ENCODE measurements at places on chromosomes 2 and 18.

DNA sequence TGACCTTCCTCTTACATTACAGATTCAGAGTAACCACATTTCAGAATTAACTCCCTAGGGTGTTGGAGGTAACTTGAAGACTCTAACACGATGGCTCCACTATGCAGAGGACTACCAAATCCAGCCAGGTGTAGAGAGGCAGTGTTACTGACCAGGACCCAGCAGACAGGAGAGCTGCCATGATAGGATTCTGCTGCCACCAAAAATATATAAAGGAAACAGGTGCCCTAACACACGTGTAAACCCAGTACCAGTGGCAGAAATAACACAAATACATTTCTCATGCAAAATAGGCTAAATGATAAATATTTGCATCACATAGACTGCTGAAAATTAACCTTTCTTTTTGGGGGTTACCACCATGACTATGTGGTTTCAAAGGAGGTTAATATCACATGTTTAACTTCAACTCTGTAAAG lies 7.0 kb downstream of the ZBTB14 start:
- no peak for DNase-seq

GRCh38 chr2:223114170-223114569 lies 62.2 kb downstream of the KCNE4 start:
- DNase-seq: no peak

DNA sequence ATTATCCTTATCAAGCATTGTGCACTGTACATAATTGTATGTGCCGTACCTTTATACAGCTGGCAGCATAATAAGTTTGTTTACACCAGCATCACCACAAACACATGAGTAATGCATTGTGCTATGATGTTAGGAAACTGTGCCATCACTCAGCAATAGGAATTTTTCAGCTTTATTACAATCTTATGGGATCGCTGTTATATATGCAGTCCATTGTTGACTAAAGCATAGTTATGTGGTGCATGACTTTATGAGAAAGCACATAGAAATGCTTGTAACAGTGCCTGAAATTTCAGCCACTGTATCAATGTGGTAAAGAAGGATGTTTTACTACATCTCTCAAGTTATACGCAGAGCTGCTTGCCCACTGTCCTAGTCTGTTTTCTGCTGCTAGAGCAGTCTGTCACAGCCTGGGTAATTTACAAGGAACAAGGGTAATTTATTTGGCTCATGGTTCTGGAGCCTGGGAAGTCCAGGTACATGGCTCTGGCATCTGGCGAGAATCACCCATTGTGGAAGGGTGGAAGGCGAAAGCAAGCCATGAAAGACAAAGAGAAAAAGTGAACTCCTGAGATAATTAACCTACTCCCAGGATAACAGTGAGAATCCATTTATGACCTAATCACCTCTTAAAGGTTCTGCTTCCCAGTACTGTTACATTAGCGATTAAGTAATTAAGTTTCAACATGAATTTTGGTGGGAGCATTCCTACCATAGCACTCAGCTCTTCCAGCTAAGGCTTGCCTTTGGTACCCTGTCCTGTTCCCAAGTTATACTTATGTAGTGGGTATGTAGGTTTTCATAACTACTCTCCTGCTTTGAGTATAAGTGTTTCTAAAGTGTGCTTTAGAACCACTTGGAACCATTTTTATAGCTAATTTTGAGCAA lies 4.6 kb downstream of the MAP3K20 start:
- DNase-seq: peak; percentile 61

GRCh38 chr2:46351750-46352138 lies 54.5 kb downstream of the EPAS1 start:
- no peak for DNase-seq

- no peak for DNase-seq
Measured at GRCh38 chr2:69549421-69549820, 94.1 kb downstream of the AAK1 start.

GRCh38 chr2:201127570-201127969 lies 11.6 kb downstream of the CFLAR start:
- DNase-seq: no peak

DNA sequence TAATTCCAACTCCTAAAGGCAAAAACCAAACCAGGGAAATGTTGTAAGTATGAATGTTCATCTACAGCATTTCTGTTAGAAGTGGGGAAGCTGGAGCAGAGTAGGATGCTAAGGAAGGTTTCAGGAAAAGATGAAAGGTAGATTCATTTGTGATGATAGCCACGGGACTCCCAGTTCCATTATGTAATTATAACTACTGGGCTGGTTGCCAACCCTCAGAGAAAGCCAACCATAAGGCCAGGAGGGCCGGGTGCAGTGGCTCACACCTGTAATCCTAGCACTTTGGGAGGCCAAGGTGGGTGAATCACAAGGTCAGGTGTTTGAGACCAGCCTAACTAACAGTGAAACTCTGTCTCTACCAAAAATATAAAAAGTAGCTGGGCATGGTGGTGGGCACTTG lies 288.9 kb upstream of the ETAA1 start:
- DNase-seq: peak; percentile 9

DNA sequence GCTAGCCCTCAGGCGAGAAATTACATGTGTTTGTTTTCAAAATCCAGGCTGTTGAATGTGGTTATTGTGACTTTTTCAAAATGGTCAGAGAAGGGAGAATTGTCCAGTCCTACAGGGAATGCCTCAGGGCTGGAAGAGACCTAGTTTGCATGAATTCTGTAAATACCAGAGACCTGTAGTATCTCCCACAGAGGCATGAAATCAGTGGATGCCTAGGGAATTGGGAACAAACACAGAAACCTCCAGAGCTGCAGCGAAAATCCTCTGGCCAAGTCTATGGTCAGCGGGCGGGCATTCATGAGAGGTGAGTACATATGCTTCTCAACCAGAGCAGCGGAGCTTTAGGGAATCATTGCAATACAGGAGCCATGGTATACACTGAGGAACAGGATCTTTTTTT lies 1596.5 kb upstream of the NXPH2 start:
- DNase-seq: no peak

Data from NCI-H82 (cell line).